Stimulated activated CD8-positive, alpha-beta memory T cell treated with anti-CD3 and anti-CD28 coated beads, Interleukin-4, amount 100 ng/mL, for 1 hour (primary cell): ENCODE measurements at places on chromosomes 4 and X.

DNA sequence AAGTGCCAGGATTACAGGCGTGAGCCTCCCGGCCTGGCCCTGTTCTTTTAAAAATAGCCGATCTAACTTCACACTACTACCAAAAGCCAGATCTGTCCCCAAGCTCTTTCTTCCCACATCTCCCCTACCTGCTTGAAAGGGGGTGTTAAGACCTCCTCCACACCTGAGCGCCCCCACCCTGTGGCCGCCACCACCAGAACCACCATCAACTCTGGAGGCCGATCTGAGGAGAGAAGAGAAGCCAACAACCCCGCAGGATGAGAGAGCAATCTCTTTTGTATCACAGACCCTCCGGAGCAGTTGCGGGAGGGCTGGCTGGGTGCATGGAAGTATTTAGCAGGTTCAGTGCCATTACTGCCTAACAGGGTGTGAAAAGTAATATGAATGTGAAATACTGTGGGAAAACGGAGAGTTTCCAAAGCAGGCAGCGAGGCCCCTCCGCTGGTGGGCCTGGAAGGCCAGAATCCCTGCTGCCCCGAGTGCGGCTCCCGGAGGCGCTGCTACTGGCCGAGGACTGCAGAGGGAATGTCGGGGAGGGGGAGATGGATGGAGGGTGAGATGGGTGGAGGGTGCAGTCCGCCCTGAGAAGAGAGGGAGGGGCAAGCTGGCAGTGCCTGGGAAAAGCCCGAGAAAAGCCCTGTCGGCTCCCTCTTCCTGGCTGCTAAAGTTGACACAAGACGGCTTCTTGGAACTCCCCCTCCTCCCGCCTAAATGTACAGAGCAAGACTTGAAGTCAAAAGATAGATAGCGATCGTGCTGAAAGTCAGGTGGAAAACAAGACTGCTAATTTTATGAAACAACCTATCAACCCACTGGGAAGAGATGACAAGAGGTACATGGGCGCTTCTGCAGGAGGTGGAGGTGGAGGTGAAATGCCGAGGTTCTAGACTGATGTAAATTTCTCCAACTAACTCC, 22.3 kb downstream of the HAND2 start:
- no peak for DNase-seq

DNA sequence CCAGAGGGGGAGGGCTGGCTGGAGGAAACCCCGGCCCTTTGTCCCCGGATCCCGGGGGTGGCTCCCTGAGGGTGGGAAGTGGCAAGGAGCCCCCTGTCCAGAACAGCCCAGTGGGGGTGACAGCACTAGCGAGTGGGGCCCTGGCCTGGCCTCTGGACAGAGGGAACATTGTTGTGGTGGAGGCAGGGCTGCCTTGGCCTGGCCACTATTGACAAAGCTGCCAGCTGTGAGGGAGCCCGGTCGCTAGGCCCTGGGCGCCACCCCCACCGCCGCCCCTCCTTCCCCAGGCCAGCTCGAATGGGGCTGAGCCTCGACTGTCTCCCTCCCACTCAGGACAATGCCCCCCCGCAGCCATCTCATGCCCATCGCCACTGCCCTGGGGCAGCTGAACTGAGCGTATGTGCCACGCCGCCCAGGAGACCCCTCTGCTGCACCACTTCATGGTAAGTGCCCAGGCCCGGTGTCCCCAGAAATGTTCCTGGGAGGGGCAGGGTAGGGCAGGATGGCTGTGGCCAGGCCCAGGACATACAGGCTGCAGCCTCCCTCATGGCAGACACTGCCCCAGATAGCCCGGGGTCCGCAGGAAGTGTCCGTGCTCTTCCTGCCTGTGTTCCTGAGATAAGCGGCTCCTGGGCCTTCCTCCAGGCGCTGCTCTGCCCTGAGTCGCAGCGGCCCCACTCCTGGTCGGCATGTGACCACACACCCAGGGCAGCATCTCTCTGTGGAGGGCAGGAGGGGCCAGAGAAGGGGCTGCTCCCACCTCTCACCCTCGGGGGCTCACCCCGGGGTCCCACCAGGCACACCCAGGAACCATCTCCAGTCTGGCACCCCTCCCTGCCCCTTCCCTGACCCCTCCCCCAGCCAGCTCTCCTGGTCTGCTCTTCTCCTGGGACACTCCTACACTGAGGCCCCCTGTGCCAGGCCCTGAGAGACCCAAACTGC, 1.4 kb downstream of the PLXNB3 start:
- no peak for DNase-seq

GRCh38 chr4:8141935-8142334, 16.7 kb downstream of the ABLIM2 start:
- no peak for DNase-seq

DNA sequence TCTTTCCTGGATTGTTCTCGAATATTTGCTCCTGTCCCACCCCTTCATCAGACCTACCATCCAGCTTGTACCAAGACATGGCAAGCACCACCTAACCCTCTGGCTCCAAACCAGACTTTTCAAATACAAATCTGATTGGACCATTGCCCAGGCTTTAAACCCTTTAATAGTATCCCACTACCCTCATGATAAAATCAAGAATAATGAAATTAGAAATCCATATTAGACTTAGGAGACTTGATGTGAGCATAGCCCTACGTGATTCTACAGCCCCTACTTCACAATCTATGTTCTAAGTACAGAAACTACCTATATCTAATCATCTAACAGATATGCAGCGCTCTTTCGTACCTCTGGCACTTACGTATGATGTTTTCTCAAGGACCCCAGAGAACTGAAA, 375.2 kb upstream of the CPEB2 start:
- no peak for DNase-seq

DNA sequence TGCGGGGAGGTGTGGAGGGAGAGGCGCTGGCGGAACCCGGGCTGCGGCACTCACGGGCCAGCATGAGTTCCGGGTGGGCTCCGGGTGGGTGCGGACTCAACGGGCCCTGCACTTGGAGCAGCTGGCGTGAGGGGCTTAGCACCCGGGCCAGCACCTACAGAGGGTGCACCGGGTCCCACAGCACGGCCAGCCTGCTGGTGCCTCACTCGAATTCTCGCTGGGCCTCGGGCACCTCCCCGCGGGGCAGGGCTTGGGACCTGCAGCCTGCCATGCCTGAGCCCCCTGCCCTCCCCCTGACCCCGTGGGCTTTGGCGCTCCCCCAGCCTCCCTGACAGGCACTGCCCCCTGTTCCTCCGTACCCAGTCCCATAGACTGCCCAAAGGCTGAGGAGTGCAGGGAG, 10.8 kb upstream of the CAMK2D start:
- DNase-seq, result no peak

DNA sequence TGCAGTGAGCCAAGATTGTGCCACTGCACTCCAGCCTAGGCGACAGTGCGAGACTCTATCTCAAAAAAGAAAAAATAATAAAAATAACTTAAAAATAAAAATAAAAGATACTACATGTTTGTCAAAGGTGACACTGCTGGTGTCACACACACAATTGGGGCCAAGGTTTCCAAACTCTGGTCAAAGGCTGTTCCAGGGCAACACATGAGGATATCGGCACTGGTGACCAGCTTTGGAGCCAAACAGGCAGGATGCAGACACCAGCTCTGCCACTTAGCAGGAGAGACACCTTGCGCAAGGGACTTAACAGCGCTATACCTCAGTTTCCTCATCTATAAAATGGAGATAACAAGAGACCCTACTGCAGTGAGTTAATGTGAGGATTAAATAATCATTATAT, 52.3 kb downstream of the CD99L2 start:
- DNase-seq, result no peak

- DNase-seq, result no peak
Observed at GRCh38 chr4:89353514-89353913, 45.9 kb upstream of the GPRIN3 start.

GRCh38 chr4:117378942-117379341, 293.6 kb upstream of the TRAM1L1 start:
- no peak for DNase-seq

DNA sequence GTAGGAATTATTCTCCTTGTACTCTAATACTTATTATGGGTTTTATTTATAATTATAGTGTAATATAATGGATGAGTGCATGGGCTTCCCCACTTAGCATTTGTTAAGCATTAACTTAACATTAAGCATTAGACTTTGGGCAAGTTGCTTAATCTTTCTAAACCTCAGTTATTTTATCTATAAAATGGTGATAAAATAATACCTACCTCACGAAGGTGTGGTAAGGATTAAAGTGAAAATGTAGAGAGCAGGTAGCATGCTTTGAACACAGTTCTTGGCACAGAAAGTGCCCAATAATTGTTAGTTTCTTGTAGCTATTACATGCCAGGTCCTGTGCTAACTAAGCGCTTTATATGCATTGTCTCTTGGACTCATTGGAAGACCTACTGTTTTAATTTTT, 2.6 kb downstream of the MSMO1 start:
- DNase-seq, result no peak

GRCh38 chr4:168480931-168481611, 779 bp upstream of the DDX60L start:
- DNase-seq, result peak; percentile 27

GRCh38 chr4:151484396-151485102, 75.6 kb downstream of the FHIP1A start:
- no peak for DNase-seq

DNA sequence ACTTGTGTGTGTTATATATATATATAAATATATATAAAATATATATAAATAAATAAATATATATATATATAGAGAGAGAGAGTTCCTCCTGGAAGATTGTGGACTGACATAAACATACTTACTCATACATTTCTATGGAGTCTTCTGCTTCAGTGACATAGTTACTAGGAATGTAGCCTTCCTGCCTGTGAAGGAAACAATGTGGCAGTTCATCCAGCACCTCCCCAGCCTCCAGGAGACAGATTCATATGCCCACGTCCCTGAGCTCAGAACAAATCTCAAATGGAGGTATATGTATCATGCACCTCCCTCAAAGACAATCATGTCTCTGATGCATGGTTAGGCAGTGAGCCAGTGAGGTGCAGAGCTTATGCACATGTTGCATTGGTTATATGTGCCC, 11.4 kb upstream of the TIMM8A start:
- DNase-seq, result no peak

DNA sequence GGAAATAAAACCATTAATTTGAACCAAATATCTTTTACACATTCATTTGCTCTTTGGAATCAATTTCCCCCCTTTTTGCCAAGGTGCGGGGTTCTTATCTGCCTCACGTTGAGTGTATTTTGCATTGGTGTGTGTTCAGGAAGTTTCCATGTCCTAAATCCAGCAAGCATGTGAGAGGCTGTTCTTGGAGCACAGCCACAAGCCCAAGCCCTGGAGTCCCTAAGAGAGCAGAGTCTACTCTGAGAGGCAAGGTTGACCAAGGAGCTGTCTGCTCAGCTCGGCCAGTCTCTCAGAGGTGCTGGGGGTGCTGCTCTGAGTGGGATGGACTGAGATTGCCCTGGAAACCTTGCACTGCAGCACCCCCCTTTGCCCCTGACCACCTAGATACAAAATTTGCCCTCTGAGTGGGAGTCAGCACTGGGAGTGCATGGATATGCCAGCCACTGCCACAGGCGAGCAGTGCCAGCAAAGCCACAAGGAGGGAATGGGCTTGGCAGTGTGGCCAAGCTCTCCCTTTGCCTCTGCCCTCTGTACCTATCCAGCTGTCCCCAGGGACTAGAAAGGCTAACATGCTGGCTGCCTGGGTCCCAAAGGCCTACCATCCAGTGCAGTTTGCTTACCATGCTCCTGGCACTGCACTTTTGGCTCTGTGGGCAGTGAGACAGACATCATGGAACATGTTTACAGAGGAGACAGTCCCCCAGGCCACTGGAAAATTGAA, 20.5 kb upstream of the FAM193A start:
- no peak for DNase-seq

- DNase-seq, result no peak
Observed at GRCh38 chrX:21956783-21957182, 16.3 kb downstream of the SMS start.
